ENCODE measurements at places on chromosomes 2 and 18. TPM values are rescaled to one million over a fixed set of nuclear protein-coding genes. Genes with fewer than 3 reads are reported as not detected.

DNA sequence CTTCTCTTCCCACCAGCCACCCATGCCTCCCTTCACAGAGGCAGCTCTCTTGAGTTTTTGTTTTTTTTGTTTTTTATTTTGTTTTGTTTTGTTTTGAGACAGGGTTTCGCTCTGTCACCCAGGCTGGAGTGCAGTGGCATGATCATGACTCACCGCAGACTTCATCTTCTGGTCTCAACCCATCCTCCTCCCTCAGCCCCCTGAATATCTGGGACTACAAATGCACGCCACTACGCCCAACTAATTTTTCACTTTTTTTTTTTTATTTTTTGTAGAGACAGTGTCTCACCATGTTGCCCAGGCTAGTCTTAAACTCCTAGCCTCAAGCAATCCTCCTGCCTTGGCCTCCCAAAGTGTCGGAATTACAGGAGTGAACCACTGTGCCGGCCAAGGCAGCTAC is 161.4 kb downstream of the TRABD2A start:
- DNase-seq, result no peak

- DNase-seq, result no peak
These were observed 35.2 kb downstream of the ST3GAL5 start for GRCh38 chr2:85853499-85854165.

- DNase-seq, result no peak
These were observed 296.6 kb upstream of the RGPD4 start for GRCh38 chr2:107530046-107530445.

DNA sequence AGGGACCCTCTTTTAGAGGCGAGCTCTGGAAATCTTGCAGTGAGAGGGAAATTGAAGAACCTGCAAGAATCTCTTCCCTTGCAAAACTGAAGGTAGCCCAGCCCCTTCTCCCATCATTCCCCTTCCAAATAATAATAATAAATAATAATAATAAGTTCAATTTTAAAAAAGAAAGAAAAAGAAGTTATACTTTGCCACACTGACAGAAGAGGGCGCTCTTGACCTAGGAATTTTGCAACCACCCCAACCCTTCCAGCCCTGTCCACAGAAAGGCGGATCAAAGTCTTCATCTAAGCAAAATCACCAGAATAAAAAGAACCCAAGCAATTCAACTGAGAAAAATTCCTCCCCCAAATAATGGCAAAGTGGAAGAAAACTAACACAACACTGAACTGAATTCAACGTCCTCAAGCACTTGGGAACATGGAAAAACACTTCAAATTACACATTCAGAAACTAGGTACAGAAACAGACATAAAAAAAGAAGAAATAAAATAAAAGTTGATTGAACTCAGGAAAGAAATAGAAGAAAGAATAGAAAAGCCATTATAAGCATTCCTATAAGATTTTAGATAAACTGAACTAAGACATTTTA is 98.9 kb upstream of the GLS start:
- DNase-seq, result no peak

DNA sequence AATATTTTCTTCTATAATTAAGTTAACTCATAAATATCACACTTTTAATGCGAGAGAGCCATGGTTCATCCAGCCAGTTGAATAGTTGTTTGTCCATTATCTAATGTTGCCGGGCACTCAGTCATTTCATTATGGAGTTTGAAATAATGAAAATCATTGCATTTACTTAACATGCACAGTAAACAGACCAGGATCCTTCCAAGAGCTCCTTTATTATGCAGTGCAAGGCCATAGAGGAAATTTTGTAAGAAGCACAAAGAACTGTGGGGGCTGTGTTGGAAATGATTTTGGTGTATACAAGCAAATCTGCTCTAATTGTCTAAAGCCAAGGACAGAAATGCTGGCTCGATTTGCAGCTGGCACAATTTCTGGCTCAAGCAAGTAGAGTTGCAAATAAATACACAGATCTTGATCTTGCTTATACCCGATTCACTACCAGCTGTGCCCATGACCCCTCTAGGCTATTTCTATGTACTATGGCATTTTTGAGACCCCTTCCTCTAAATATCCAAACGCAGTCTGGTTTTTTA is 400.3 kb upstream of the HNRNPA3 start:
- no peak for DNase-seq

DNA sequence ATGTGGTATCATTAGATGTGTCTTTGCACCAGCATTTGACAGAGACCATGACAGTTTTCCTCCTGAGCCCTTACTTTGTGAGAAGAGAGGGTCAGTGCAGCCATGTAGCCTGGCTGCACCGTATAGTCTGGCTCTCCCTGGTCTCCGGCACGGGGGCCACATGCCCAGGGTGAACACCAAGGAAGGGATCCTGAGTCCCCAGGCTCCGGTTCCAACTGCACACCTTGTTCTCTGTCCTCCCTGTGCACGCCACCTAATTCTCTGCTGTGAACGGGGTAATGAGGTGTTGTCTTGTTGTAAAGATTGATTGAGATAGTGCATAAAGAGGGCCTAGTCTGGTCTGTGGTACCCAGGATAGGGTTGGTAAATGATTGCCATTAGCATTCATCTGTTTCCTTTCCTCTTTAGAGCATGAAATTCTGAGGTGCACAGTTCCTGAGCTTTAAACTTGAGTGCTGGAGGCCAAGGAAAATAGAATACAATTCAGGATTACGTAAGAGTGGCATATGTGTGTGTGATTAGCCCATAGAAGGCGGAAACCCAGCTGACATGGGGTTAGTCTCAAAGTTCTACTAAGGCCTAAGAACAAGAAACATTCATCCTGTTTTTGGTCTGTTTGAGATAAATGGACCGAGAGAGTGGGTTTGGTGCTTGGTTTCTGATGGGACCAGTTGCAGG is 55.5 kb downstream of the NCK2 start:
- DNase-seq, result peak; percentile 4

DNA sequence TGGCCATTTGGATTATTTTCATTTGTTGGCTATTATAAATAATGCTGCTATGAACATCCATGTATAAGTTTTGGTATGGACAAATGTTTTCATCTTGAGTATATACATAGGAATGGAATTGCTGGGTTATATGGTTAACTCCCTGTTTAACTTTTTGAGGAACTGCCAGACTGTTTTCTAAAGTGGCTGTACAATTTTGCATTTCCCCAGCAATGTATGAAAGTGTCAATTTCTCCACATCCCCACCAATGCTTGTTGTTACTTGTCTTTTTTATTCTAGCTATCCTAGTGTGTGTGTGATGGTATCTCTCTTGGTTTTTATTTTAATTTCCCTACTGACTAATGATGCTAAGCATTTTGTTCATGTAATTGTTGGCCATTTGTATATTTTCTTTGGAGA is 90.6 kb upstream of the CYP26B1 start:
- DNase-seq, result no peak

- no peak for DNase-seq
These were observed 1091.8 kb upstream of the NXPH2 start for GRCh38 chr2:139872032-139872431.

DNA sequence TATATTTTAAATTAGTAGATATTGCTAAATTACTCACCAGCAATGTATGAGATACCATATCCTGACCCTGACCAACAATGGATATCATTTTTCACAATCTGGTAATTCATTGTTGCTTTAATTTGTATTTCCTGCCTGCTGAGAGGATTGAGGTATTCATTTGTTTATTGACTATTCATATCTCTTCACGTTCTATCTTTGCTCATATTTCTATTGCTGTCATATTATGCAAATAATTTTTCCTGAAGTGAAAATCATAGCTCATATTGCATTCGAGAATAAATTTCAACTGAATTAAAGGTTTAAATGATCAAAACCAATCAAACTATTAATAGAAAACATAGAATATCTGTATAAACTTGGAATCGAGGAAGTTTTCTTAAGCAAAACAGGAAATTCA is 31.0 kb downstream of the INO80D start:
- DNase-seq, result no peak

GRCh38 chr2:119062179-119062578 is 96.4 kb downstream of the C1QL2 start:
- no peak for DNase-seq

- DNase-seq, result no peak
These were observed 53.9 kb upstream of the SETBP1 start for GRCh38 chr18:44626807-44627206.

GRCh38 chr2:135093670-135094330 is 41.7 kb downstream of the RAB3GAP1 start:
- DNase-seq, result no peak

LRP2 gene
- not detected for total RNA-seq

SLC5A7 gene
- 0.36 TPM for total RNA-seq

GAREM1 gene
- total RNA-seq, result 21.9 TPM

PSMA8 gene
- total RNA-seq, result not detected
